Effector CD4-positive, alpha-beta T cell (primary cell): ENCODE measurements at places on chromosomes 13 and 19.

GRCh38 chr19:38706792-38707511 is 37.3 kb downstream of the CAPN12 start:
- DNase-seq: no peak

GRCh38 chr19:11136400-11137101 is 19.0 kb downstream of the SPC24 start:
- no peak for DNase-seq

- no peak for DNase-seq
Measured at GRCh38 chr19:30425885-30426838, 54.0 kb downstream of the ZNF536 start.

DNA sequence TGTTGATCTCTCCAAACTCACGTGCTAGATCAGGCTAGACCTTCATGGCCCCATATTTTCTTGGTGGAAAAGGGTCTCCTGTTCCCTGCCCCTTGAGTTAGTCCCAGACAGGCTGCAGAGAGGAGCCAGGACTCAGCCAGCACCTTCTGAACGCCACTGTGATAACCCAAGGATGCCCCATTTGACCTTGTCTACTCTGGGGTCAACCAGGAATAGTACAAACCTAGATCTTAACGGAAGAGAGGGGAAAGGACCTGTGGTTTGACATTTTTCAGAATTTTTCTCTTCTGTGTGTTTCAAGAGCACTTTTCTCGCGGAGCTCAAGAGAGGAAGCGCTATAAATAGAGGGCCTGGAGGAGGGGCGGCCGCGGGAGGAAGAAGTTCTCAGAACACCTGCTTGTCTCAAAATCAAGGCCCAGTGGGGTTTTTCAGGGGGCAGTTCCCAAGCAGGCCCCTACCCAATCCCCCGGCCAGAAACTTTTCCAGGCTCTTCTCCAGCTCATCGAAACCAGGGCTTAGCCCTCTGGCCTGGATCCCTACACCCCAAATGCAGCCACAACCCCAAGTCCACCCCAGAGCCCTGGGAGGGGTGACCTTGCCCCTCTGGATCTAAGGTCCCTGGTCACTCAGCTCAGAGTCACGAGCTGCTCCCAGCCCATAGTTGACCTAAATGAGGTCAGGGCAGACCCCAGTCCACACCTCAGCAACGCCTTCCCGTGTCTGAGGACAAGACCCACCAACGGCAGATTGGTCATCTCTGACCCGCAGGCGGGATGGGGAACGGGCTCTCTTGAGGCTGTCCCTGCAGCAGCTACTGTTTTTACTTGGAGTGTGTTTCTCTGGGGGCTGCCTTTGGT is 75.6 kb upstream of the TM9SF2 start:
- peak; percentile 41 for DNase-seq

DNA sequence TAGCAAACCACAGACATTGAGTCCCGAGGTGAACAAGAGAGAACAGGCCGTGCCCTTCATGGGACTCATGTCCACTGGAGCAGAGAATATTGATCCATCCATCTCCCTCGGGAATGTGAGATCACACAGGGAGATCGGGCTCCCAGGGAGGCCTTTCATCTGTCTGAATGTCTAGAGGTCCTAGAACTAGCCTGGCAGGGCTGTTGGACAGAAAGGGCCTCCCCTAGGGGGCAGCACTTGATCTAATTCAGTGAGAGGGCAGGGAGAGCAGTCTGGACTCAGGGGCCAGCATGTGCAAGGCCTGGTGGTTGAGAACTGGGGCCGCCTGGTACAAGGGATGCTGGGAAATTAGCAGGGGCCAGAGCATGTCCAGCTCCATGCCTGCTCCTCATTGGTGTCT is 4.3 kb downstream of the RUVBL2 start:
- peak; percentile 34 for DNase-seq

DNA sequence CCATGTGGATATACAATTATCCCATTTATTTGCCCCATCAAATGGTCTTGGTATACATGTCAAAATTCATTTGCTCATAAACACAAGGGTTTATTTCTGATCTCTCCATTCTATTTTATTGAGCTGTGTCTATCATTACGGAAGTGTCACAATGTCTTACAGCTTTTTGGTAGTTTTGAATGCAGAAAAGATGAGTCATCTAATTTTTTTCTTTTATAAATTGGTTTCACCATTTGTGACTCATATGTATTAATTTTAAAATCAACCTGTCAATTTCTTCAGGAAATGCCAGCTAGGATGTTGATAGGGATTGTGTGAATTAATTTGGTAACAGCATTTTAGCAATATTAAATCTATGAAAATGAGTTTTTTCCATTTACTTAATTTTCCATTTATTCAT is 2549.4 kb downstream of the PCDH9 start:
- no peak for DNase-seq
